ENCODE measurements at places on chromosomes 4 and X. TPM values are rescaled to one million over a fixed set of nuclear protein-coding genes. Genes with fewer than 3 reads are reported as not detected.

GRCh38 chr4:150130933-150131332, 52.7 kb downstream of the DCLK2 start:
- peak; percentile 25 for DNase-seq
- no peaks in the 10 kb centered on the region for H3K4me1 ChIP-seq
- no peaks in the 10 kb centered on the region for H3K36me3 ChIP-seq
- no peak overlapping the region for H3K27ac ChIP-seq
- H3K27me3 ChIP-seq: no peaks in the 10 kb centered on the region
- H3K4me3 ChIP-seq: no peak overlapping the region

- no peaks in the 10 kb centered on the region for H3K36me3 ChIP-seq
- H3K27ac ChIP-seq: no peak overlapping the region
- no peaks in the 10 kb centered on the region for H3K27me3 ChIP-seq
- no peak for DNase-seq
- no peaks in the 10 kb centered on the region for H3K4me1 ChIP-seq
These were observed 13.7 kb downstream of the GABRA4 start for GRCh38 chr4:46979726-46980125.

PCYT1B gene
- 1.9 TPM for total RNA-seq

GRCh38 chr4:119130365-119131065, 5.1 kb upstream of the MYOZ2 start:
- no peaks in the 10 kb centered on the region for H3K27me3 ChIP-seq
- no peaks in the 10 kb centered on the region for H3K4me1 ChIP-seq
- H3K36me3 ChIP-seq: no peaks in the 10 kb centered on the region

MAGEB2 gene
- total RNA-seq: not detected

PDZD4 gene
- total RNA-seq: 22.2 TPM

PDLIM5 gene
- total RNA-seq: 73.5 TPM

WDR1 gene
- total RNA-seq: 149 TPM

BMPR1B gene
- 32.1 TPM for total RNA-seq

MAGEA12 gene
- not detected for total RNA-seq

DNA sequence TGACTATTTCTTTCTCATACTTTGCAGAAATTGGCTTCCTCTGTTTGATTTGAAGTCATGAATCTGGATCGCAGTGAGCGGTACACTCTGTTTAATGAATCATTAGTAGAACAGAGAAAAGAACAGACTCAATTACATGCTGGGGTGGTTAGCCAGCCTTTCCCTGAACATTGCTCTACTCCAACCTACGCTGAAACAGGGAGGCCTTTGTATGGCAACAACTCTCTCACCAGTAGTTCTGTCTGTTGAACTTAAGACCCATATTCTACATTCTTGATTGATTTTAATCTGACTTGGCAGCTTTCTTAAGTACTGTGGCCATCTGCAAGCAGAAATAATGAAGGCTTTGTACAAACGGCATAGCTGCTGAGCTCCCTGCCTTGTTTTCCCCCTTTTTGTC, 19.0 kb upstream of the AP1S2 start:
- no peaks in the 10 kb centered on the region for H3K36me3 ChIP-seq
- DNase-seq: no peak
- no peak overlapping the region for H3K4me3 ChIP-seq
- no peaks in the 10 kb centered on the region for H3K27me3 ChIP-seq
- no peaks in the 10 kb centered on the region for H3K4me1 ChIP-seq

GRCh38 chr4:15186149-15186548, 183.9 kb downstream of the CPEB2 start:
- no peak overlapping the region for H3K27ac ChIP-seq
- H3K4me3 ChIP-seq: no peak overlapping the region
- no peaks in the 10 kb centered on the region for H3K36me3 ChIP-seq
- H3K27me3 ChIP-seq: no peaks in the 10 kb centered on the region
- DNase-seq: no peak
- H3K4me1 ChIP-seq: no peaks in the 10 kb centered on the region

DNA sequence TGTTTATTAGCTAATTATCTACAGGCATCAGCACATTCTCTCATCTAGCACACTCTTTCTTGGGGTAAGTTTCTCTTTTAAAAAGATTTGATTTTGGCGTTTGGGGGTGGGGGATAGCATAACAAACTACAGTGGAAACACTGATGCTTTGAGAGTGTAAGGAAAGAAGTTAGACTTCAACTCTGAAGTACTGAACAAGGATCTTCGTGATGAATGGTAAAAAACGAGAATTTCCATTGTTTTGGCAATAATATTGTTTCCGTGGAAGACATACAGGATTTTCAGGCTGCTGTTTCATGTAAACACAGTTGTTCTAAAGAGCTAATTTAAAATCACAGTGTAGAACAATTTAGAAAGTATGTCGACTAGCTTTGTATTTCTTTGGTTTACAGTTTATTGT, 451 bp downstream of the LPAR4 start:
- DNase-seq: no peak
- H3K36me3 ChIP-seq: no peaks in the 10 kb centered on the region
- no peaks in the 10 kb centered on the region for H3K27me3 ChIP-seq
- no peaks in the 10 kb centered on the region for H3K4me1 ChIP-seq
- peak overlapping the region; percentile 38 for H3K4me3 ChIP-seq
- no peak overlapping the region for H3K27ac ChIP-seq

LDB2 gene
- 52.0 TPM for total RNA-seq

DNA sequence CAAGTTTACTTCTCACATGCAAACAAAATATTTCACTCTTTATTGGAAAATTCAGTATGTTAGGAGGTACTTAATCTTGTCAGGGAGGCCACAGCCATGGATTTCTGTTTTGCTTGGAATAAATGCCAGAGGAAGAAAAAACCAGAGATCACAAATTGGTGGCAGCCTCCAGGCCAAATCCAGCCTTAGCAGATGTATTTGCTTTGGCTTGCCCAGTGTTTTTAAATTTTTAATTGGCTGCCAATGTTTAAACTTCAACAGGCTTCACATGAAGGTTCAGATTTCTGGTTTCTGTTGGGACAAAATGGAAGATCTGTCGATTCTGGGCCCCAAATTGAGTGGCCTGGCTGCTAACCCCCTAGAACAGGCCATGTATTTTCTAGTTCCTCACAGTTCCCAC, 19.2 kb downstream of the YY2 start:
- no peak overlapping the region for H3K27ac ChIP-seq
- H3K27me3 ChIP-seq: peaks cover 4% of the 10 kb centered on the region
- peaks cover 6% of the 10 kb centered on the region for H3K36me3 ChIP-seq
- DNase-seq: no peak

DNA sequence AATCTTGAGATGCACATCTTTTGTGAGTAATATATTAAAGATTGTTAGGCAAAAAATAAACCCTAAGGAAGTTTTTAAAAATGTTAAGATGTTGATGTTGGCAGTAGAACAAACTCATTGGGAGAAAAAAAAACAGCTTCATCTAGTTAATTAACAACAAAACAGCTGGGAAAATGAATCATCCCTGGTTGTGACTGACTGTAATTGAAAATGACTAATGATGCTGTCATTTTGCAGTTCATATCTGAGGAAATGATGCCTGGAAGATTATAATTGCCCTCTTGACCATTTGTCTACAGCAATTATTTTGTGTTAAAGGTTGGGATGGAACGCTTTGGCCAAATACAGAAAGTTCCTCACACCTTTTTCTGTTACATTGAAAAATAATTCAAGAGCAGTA, 760.4 kb upstream of the FTHL17 start:
- H3K4me1 ChIP-seq: no peaks in the 10 kb centered on the region
- H3K4me3 ChIP-seq: no peak overlapping the region
- no peak for DNase-seq
- no peak overlapping the region for H3K27ac ChIP-seq

DNA sequence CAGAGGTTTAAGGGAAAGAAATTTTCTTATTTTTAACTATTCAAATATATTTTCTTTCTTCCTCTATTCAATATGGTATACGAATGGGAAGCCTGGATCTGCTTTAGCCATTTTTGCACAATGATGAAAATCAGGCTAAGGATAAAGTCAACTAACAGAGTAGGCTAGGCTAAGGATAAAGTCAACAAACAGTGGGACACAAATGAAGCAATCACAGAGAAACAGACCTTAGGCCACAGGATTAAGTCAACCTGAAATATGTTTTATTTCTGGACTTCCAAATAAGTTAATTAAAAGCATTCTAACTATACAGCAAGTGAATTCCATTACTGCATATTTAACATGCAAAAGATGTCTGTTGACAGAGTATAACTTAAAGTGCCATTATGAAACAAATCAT, 17.0 kb downstream of the DYNLT3 start:
- DNase-seq: no peak
- H3K27ac ChIP-seq: no peak overlapping the region
- H3K36me3 ChIP-seq: no peaks in the 10 kb centered on the region
- H3K4me1 ChIP-seq: no peaks in the 10 kb centered on the region
- no peak overlapping the region for H3K4me3 ChIP-seq
- H3K27me3 ChIP-seq: no peaks in the 10 kb centered on the region

DNA sequence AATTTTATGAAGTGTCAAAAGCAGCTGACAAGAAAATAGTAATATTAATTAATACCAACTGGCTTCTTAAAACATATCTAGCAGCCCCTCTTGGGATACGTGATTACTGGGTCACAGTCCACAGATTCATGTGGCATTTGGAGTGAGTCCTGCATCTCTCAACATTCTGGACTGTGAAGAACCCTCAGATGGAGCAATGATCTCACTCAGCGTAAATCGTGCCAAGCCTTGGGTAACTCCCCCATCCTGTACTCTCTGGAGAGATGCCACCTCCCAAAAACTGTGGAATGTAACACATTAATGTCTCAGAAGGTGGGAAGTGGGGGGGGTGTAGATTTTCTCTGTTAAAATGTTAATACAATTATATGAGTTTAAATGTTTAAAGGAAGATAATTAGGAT, 118.2 kb upstream of the IQCM start:
- H3K4me1 ChIP-seq: no peaks in the 10 kb centered on the region
- no peak for DNase-seq
- no peak overlapping the region for H3K27ac ChIP-seq
- no peak overlapping the region for H3K4me3 ChIP-seq
- no peaks in the 10 kb centered on the region for H3K36me3 ChIP-seq
- H3K27me3 ChIP-seq: no peaks in the 10 kb centered on the region

- no peak overlapping the region for H3K27ac ChIP-seq
- no peak overlapping the region for H3K4me3 ChIP-seq
- no peaks in the 10 kb centered on the region for H3K27me3 ChIP-seq
- no peaks in the 10 kb centered on the region for H3K4me1 ChIP-seq
These were observed 192.2 kb downstream of the BCOR start for GRCh38 chrX:39905538-39905891.

- peaks cover 40% of the 10 kb centered on the region for H3K4me1 ChIP-seq
- no peak for DNase-seq
- peak overlapping the region; percentile 57 for H3K27ac ChIP-seq
- no peaks in the 10 kb centered on the region for H3K27me3 ChIP-seq
These were observed 57.4 kb upstream of the HGFAC start for GRCh38 chr4:3384391-3384770.

BLOC1S4 gene
- total RNA-seq: 32.8 TPM

CPZ gene
- 11.7 TPM for total RNA-seq

DNA sequence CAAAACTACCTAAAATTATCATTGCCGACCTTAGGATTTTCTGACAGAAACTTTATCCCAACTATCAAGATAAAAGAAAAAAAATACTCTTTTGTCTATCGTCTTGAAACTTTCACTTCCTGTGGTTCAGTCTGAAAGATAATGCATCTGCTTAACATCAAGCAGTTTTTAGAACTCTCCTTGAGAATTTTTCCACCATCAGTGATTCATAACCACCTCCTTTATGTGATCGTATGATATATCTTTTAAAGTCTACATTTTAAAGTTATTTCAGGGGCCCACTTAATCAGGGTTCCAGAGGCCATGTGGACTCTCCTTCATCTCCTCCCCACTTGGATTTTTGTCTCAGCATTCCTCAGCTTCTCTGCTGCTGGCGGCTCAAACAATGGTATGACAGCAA, 272.8 kb upstream of the TENM3 start:
- H3K4me1 ChIP-seq: no peaks in the 10 kb centered on the region
- no peak overlapping the region for H3K4me3 ChIP-seq
- no peaks in the 10 kb centered on the region for H3K36me3 ChIP-seq
- DNase-seq: no peak
- no peaks in the 10 kb centered on the region for H3K27me3 ChIP-seq

IL2RG gene
- total RNA-seq: 4.6 TPM

- no peak overlapping the region for H3K4me3 ChIP-seq
- H3K36me3 ChIP-seq: no peaks in the 10 kb centered on the region
- no peaks in the 10 kb centered on the region for H3K27me3 ChIP-seq
- H3K4me1 ChIP-seq: peaks cover 19% of the 10 kb centered on the region
- peak overlapping the region; percentile 74 for H3K27ac ChIP-seq
These were observed 43.1 kb upstream of the FGF2 start for GRCh38 chr4:122783301-122784215.
